ENCODE measurements at places on chromosomes 5 and 9.

- DNase-seq: no peak
Observed at GRCh38 chr5:133985540-133986180, 17.2 kb upstream of the C5orf15 start.

DNA sequence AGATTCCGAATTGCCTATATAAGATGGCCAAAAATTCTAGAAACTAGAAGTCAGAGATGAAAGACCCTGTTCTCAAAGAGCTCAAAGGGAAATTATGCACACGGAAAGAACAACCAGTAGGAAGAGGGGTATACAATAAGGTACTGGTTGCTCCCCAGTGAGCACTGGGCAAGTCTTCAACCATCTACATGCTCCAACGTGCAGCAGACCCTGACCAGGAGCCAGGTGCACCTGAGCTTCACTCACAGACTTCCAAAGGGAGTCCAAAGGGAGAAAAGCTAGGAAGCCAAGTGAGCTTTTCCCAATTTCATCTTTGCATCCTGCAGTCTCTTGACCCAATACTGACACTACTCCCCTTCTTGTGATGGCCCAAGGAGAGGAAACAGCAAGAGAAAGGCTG is 3.9 kb downstream of the REEP5 start:
- no peak for DNase-seq

- no peak for DNase-seq
Observed at GRCh38 chr9:105144076-105144475, 100.4 kb upstream of the SLC44A1 start.

GRCh38 chr5:84634256-84634655 is 249.6 kb upstream of the EDIL3 start:
- no peak for DNase-seq

- DNase-seq: no peak
Observed at GRCh38 chr5:178106556-178107239, 6.6 kb upstream of the N4BP3 start.

GRCh38 chr5:127564002-127564769 is 46.7 kb downstream of the PRRC1 start:
- peak; percentile 47 for DNase-seq

- DNase-seq: no peak
Observed at GRCh38 chr5:93807846-93808245, 66.4 kb upstream of the POU5F2 start.
